Stimulated activated CD8-positive, alpha-beta memory T cell treated with anti-CD3 and anti-CD28 coated beads, Interleukin-7, amount 100 ng/mL, for 1 hour (primary cell): ENCODE measurements at places on chromosomes 7 and 10.

DNA sequence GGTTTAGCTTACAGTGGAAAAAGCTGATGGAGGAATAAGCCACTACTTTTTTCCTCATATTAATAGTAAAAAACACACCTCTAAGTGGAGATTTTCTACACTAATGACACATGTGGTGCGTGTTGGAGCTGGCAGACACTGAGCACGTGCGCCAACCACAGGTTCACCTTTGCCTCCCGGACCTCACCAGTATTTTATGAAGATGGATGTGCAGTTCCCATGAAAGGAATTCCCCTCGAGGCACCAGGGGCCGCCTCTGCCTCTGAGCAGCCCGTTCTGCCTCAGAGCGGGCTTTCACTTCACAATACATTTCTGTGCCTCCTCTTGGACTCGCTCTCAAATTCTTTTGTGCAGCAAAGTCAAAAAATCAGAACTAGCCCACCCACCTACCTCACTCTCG lies 477.5 kb upstream of the ADARB2 start:
- DNase-seq, result no peak

- DNase-seq, result no peak
These were observed 53.3 kb upstream of the SAMD8 start for GRCh38 chr10:75058161-75058560.

GRCh38 chr10:77770868-77771175 lies 133.2 kb upstream of the KCNMA1 start:
- no peak for DNase-seq

GRCh38 chr7:44449584-44449928 lies 40.9 kb downstream of the NUDCD3 start:
- no peak for DNase-seq

DNA sequence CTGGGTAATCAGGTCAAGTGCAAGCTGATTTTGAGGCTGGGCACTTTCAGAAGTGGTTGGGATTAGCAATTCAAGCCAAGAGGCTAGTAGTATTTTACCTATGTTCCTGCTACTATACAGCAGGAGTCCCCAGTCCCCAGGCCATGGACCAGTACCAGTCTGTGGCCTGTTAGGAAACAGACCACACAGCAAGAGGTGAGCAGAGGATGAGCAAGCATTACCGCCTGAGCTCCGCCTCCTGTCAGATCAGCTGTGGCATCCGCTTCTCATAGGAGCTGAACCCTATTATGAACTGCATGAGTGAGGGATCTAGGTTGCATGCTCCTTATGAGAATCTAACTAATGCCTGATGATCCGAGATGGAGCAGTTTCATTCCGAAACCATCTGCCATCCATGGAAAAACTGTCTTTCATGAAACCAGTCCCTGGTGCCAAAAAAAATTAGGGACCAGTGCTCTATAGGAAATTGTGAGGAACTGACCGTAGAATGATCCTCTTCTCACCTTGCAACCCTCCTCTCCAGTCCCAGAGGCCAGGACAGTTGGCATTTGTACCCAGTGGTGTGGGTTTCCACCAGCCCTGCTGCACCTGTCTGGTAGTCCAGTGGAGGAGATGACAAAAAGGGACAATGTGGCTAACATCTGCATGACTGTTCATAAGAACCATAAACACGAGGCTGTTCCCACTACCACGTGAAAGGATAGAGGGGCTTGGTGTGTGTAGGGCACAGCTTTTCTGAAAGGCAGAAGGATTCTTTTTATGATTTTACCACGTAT lies 172.5 kb downstream of the KIAA1217 start:
- DNase-seq, result no peak

DNA sequence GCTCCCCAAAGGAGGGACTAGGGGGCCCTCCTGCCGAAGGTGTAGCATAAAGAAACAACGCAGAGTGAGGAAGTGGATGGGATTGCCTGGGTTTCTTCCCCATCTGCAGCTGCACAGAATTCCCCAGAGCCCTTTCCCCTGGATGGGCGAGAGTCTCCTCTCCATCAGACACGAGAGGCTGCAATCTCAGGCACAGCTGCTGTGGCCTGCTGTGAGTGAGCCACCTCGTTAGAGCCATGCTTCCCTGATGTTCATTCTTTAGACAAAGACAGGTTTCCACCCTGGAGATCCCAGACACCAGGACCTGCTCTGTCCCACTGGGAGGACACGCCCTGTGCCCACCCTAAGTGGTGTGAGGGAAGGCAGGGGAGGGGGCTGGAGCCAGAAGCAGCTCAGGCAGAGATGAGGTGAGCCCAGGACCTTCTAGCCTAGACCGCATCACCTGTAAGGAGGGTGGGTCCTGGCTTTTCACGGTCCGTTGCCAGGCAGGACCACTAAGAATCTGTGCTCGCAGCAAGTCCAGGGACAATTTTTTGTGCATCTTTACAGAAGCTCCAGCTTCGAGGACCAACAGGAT lies 268.6 kb upstream of the TCERG1L start:
- no peak for DNase-seq

DNA sequence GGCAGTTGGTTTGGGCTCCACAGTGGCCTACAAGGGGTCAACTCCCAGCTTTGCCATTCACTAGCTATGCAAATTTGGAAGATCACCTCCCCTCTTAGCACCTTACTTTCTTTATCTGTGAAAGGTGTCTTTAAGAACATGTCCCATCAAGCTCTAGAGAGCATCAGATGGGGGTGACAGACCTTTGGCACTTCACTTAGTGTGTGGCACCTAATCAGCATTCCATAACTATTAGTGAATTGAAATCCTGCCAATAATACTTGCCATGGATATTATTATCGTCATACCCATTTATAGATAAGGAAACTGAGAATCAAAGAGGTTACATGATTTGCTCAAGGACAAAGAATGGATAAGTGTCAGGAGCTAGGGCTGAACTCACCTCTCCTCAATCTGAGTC lies 51.9 kb downstream of the PLPP4 start:
- no peak for DNase-seq

GRCh38 chr10:72015841-72016240 lies 51.6 kb downstream of the CHST3 start:
- DNase-seq, result no peak

DNA sequence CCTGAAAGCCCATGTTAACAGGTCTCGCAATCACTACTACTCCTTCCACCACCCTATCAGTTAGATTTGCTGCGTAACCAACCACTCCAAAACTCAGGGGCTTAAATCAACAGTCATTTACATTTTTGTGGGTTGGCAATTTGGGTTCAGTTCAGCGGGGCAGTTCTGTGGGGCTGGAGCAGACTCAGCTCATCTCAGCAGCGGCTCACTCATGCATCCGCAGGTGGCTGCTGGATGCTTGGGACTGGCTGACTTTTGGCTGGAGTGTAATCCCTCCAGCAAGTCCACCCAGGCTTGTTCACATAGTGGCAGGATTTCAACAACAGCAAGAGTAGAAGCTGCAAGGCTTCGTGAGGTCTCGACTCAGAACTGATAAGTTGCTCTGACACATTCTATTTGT lies 79.2 kb downstream of the NEUROD6 start:
- DNase-seq, result no peak

DNA sequence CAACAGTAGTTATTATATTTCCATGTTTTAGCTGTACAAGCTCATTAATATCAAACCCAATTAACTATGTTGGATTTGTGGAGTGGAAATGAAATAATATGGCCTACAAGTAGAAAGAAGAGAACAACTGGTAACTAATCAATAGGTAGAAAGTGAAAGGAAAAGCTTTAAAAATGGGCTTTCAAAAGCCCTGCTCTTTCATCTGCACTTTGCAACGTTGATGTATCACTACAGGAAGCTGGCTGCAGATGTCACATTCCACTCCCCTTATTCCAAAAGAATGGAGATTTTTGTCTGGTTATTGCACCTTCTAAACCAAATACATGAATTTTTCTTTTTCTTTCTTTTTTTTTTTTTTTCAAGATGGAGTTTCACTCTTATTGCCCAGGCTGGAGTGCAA lies 11.7 kb upstream of the MKI67 start:
- no peak for DNase-seq

DNA sequence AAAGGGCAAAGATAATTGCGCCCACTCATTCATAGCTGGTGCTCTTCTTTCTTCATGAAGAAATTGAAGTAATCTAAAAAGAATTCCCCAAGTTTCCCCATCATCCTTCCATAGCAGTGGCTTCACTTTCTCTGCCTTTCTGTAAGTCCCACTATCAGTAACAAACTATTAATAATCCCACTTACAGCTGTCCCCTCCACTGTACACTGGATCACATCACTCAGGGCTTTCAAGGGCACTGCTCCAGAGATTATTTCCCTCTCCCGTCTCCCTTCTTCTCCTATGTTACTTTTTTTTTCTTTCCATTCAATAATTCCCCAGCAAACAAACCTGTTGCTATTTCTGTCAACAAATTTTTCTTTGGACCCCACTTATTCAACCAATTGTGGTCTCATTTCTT lies 16.2 kb downstream of the DNAJB9 start:
- no peak for DNase-seq

- no peak for DNase-seq
These were observed at the start of gene NRP1 for GRCh38 chr10:33334153-33334804. TSS of gene NRP1 (minus strand) at chr10:33334667. CDS start at chr10:33334382, 285 bp downstream.

GRCh38 chr10:13672548-13672947 lies 85.8 kb downstream of the PRPF18 start:
- DNase-seq, result no peak

DNA sequence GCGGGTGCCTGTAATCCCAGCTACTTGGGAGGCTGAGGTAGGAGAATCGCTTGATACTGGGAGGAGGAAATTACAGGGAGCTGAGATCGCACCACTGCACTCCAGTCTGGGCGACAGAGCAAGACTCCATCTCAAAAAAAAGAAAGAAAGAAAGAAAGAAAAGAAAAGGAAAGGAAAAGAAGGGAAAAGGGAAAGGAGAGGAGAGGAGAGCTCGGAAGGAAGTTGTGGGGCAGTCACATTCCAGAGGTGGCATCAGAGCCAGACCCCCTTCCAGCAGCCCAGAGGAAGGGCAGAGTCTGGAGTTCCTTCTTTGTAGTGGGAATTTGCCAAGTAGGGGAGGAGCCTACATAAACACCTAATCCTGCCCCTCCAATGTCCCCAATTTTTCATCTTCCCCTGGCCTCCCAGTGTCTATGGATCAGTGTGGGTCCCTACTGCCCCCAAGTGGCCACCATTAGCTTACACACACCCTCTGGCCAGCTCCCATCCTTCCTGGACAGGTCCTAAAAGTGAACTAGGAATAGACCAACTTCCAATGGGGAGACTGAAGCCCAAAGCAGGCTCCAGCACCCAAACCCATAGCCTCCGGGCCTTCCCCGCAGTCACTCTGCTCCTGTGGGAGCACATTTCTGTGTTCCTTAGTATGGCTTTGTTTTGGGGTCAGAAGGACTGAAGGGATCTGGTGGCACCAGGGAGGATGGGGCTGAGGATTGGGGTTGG lies 39.6 kb upstream of the HSPB1 start:
- no peak for DNase-seq

- no peak for DNase-seq
These were observed 110.5 kb downstream of the JCAD start for GRCh38 chr10:29948881-29949355.

DNA sequence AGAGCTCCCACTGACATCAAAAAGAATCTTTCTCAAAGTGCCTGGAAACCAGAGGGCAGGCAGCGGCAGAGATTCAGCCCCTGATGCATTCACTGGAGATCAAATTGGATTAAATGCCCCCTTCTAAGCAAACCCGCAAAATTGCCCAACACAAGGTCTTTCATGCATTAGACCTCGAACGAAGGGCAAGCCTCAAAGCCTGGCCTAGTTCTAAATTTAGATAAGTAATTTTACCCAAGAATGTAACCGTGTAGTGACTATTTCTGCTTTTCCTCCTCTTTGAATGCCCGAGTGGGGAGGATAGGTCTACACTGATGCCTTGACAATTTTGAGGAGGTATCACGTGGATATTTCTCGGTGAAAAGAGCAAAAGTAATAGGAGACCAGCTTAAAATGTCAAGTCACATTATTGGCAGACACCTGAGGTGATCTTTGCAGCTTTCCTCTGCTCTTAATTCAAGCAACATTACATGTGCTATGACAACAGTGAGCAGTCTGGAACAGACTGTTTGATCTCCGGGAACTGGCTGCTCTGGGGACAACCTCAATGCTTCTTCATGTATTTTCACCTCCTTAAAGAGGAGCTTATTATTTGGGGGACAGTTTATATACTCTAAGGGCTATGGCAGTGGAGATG lies 1263.5 kb upstream of the AUTS2 start:
- DNase-seq, result no peak
